Hippocampal formation (tissue), 2 donors: ENCODE measurements at places on chromosomes 11 and 22.
A peak's percentile ranks its signal among the peaks of the same experiment; 100 is the strongest.

- DNase-seq: no peak
These were observed 615 bp downstream of the POLD4 start for GRCh38 chr11:67352546-67353316.

DNA sequence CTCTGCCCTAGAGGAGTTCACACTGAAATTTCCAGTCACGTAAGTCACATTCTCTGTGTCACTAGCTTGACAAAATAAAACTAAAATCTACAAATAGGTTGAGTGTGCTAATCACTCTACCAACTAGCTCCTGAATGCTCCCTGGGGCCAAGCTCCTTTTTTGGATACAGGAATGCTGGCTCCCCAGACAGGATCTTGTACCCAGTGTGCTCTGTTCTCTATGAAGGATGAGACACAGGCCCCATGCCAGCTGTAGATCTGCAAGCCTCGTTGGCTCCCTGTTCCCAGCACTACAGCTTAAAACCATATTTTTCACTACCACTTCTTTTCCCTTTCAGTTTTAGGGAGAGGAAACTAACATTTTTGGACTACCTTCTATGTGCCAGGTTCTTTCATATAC lies 3.7 kb upstream of the IPO7 start:
- no peak for DNase-seq

DNA sequence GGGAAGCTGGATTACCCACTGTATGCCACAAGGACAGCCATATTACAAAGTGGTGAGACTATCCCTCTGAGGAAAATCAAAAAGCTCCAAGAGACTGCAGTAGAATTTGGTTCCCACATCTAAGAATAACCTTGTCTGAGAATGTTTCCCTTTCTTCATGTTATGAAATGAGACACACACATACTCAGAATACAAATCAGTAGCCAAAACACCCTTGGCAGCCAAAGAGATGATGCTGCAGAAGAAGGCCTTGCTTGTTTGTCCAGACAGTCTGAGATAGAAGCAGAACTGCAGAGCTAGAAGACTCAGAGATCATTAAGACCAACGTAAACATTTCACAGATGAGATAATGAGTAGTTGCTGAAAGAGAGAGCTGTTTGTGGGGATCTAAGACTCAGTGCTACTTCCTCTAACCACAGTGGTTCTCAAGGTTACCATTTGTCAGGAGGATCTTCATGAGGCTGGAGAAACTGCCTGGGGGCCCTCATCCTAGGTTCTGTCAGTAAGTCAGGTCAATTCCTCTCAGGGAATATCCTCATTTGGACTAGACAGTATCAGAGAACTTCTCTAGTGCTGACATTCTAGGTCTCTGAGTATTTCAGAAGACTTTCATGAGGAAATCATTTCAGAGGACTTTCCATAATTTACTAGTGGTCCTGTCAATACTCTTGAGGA lies 38.9 kb downstream of the RELT start:
- DNase-seq: peak; percentile 43

GRCh38 chr22:38424525-38425080 lies 30.4 kb downstream of the KCNJ4 start:
- no peak for DNase-seq

GRCh38 chr11:57332694-57333440 lies 2.8 kb downstream of the SSRP1 start:
- DNase-seq: no peak

GRCh38 chr22:25775531-25775930 lies 33.5 kb downstream of the MYO18B start:
- DNase-seq: no peak

- DNase-seq: no peak
These were observed 11.9 kb downstream of the SHANK3 start for GRCh38 chr22:50684501-50684900.

- DNase-seq: no peak
These were observed at the start of gene ABCG4 for GRCh38 chr11:119149018-119149785. Gene ABCG4 (plus strand): TSS chr11:119149052. CDS start chr11:119149966, 914 bp downstream.

GRCh38 chr11:85257837-85258236 lies 369.3 kb downstream of the DLG2 start:
- no peak for DNase-seq

DNA sequence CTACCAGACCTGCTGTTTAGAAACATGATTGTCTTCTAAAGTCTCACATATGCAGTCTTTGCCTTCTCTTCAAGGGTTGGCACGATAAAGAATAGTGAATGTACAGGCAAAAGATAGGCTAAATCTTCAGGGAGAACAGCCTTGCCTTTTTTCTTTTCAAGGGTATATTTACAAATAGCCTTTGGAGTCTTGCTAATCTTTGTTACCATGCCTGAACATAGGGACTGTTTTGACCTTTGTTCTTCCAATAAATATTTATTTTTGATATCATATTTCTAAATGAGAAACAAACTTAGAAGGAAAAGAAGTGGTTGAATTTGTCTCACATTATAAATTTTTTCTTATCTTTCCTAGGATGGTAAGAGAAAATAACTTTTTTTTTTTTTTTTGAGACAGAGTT lies 12.7 kb downstream of the CSTPP1 start:
- DNase-seq: no peak

DNA sequence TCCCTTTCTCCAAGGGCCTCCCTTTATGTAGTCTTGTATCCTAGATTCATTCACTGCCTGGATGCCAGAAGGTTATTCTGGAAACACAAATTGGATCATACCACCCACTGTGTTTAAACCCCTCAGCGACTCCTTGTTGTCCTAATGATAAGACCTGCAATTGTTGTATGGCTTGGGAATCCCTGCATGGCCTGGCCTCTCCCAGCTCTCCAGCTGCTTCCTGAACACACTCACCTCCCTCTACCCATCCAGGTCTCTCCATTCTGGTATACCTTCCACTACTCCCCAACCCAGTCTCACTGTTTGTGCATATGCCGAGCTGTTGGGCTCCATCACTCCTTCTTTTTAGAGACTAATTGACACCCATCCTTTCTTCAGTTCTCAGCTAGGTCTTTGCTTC lies 124.3 kb upstream of the ALX4 start:
- no peak for DNase-seq

DNA sequence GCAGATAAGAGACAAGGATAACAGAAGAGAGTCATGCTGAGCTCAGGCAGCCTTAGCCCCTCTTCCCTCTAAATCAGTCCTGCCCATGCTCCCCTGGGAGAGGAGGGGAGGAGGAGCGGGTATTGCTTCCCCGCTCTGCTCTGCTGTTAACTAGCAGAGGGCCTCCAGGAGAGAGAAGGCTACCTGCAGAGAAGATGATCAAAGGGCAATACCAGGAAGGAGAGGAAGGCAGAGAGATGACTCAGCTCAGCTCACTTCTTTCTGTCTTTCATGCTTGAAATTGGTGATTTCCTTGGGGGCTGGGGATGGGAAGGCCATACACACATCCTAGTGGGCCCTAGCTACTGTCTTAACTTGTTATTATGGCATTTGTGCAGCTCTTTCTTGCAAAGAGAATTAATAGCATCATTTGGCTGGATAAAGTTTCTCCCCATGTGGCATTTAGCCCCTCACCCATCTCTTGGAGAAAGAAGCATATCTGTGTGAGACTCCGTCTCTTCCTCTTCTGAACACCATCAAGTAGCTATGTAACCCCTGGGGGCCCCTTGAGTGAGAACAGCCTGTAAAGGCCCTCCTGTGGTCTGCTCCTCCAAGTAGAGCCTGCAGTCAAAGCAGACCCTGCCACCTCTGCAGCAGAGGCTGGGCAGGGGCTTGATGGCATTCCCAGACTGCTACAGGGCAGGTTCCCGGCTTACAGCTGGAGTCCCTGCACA lies 33.4 kb upstream of the AMOTL1 start:
- DNase-seq: no peak

GRCh38 chr22:22425356-22425755 lies 83.2 kb downstream of the ZNF280B start:
- DNase-seq: no peak
